GM23338 (cell line): ENCODE measurements at places on chromosomes 7 and 10. TPM values are rescaled to one million over a fixed set of nuclear protein-coding genes. Genes with fewer than 3 reads are reported as not detected.

Gene MBL2
- not detected in 2 replicates for total RNA-seq

Gene PHYHIPL
- total RNA-seq: 0.24 and 2.1 TPM in 2 replicates

Gene NOD1
- 3.8 and 7.3 TPM in 2 replicates for total RNA-seq

Gene UTF1
- 7.7 and 12.2 TPM in 2 replicates for total RNA-seq

Gene LUC7L2
- total RNA-seq: 53.1 and 57.3 TPM in 2 replicates

GRCh38 chr7:158396301-158396905 is 191.2 kb downstream of the PTPRN2 start:
- H3K36me3 ChIP-seq: no peaks in the 10 kb centered on the region
- no peak overlapping the region for H3K27ac ChIP-seq
- H3K27me3 ChIP-seq: no peaks in the 10 kb centered on the region
- H3K4me3 ChIP-seq: no peak overlapping the region
- H3K4me1 ChIP-seq: peaks cover 21% of the 10 kb centered on the region
- DNase-seq: no peak

DNA sequence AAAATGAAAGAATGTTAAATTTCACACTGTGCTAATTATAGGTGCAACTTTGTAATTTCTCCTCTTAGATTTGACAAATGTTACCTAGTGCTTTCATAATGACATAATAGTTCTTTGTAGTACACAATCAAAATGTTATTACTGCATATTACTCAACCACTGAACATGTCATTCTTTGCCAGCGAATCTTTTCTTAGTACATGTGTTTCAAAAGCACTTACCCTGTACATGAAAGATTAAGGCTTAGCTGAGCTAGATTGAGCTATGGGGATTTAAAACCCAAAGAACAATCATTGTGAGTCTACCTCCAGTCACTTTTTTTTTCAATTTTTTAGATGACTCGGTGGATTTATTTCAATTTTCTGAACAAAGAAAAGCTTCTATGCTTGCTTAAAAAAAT is 123.5 kb upstream of the FERD3L start:
- no peaks in the 10 kb centered on the region for H3K4me1 ChIP-seq
- no peak overlapping the region for H3K27ac ChIP-seq
- no peak overlapping the region for H3K4me3 ChIP-seq
- H3K36me3 ChIP-seq: no peaks in the 10 kb centered on the region
- H3K27me3 ChIP-seq: no peaks in the 10 kb centered on the region

DNA sequence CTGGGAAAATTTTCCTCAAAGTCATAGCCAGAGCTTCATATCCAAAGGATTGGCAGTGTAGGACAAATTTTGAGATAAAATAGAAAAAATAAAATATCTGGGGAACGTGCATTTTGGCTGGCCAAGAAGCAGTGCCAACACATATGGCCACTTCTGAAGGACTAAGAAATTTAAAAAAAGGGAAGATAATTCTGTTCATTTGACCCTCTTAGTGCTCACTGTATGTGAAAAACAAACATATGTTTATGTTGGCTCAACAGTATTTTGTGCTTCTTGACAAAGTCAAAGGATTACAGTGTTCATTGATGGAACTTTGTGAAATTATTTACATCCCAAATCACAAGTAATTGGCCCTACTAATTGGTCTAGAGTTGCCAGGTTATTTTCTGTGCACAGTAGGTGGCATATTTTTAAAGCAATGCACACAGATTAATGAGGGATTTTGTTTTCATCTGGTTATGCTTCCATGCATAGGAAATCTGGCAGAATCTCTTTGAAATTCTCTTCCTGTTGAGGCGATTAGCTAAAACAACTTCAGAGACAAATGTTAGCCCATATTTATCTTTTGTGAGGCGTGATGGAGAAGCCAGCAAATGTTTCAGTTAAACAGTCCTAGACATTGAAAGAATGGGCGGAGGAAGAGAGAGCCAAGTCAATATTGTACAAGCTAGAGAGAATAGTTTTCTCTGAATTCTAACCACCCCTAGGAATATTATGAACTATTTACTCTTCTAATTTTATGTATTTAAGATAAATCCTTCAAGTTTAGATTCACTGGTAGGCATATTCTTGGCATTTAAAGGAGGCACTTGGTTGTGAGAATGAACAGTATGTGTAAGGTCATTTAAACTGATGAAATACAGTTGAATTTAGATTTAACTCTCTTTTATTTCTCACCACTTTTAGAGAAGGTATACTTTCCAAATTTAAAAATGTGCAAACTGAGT is 237.7 kb upstream of the MBL2 start:
- H3K27me3 ChIP-seq: no peaks in the 10 kb centered on the region
- DNase-seq: no peak
- H3K4me1 ChIP-seq: no peaks in the 10 kb centered on the region; the same call in 1 of the 2 replicates
- no peak overlapping the region for H3K4me3 ChIP-seq
- H3K27ac ChIP-seq: no peak overlapping the region

GRCh38 chr7:106187613-106188350 is 75.7 kb upstream of the SYPL1 start:
- H3K36me3 ChIP-seq: no peaks in the 10 kb centered on the region
- H3K27ac ChIP-seq: no peak overlapping the region
- no peaks in the 10 kb centered on the region for H3K4me1 ChIP-seq
- no peak for DNase-seq
- H3K4me3 ChIP-seq: no peak overlapping the region

DNA sequence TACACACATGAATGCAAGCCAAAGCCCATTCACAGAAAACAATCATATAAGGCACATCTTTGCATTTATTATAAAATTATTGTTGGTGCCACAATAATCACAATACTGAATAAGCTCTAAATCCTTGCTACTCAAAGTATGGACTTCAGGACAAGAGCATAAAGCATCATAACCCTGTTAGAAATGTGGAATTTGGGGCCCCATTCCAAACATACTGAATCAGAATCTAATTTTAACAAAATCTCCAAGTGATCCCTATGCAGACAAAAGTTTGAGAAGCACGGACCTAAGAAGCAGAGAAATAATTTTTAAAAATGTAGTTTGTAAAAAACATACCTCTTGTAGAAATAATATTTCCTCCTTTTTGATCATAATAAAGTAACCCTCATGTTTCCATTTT is 199.2 kb downstream of the IMMP2L start:
- no peaks in the 10 kb centered on the region for H3K27me3 ChIP-seq
- peaks cover 14% of the 10 kb centered on the region; the same call in 1 of the 2 replicates for H3K4me1 ChIP-seq
- DNase-seq: no peak
- no peaks in the 10 kb centered on the region for H3K36me3 ChIP-seq
- H3K27ac ChIP-seq: no peak overlapping the region

DNA sequence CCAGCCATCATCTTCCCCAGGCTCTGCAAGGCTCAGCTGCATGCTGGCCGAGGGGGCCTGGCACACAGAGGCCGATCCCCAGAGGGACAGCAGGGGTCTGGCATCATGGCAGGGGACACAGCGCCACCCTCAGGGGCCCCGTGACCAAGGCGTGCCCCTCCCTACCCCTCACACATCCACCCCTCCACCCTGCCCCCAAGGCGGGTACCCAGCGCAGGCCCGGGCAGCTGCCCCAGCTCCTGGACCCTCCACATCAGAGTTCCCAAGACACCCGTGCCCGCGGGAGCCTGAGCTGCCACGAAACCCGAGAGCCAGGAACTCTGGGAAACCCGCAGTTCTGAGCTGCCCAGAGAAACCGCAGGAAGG is 46.5 kb upstream of the TNRC18 start:
- no peaks in the 10 kb centered on the region for H3K27me3 ChIP-seq
- peak; percentile 25 for DNase-seq
- no peaks in the 10 kb centered on the region for H3K36me3 ChIP-seq
- no peaks in the 10 kb centered on the region for H3K4me1 ChIP-seq
- H3K4me3 ChIP-seq: no peak overlapping the region
- no peak overlapping the region for H3K27ac ChIP-seq

DNA sequence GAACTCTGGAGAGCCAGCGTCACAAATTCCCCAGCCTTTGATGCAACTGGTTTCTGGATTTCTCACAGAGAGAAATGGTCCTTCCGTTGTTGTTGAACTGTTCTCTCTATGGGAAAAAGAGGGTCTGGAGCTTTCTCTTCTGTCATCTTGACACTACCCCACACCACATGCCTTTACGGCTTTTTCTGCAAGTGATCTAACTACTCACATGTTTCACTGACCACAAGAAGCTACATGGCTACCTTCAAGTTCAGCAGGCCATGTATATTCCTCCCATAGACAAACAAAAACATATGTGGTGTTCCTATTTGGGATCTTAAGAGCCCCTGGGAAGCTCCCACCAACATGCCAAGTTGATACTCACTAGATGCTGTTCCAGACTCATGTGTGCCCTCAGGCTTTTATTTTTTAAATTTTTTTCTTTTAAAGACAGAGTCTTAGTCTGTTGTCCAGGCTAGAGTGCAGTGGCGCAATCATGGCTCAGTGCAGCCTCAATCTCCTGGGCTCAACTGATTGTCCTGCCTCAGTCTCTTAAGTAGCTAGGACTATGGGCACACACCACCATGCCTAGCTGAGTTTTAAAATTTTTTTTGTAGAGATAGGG is 72.0 kb downstream of the RNF216 start:
- DNase-seq: no peak
- peaks cover 6% of the 10 kb centered on the region; the same call in 1 of the 2 replicates for H3K4me1 ChIP-seq
- H3K27me3 ChIP-seq: no peaks in the 10 kb centered on the region

DNA sequence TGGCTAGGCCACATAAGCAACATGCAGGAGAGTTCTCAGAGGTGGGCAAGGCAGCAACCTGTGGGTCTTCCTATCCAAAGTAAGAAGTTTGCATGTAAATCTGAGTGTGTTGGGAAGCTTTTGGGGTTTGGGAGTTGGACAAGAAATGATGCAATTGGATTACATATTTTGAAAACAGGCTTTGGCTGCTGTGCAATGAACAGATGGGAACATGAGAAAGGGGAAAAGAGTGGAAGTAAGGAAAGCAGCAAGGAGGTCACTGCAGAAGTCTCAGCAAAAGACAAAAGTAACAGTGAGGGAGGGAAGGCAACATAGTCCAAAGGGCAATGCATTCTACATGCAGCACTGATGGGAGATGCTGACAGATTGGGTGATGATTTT is 61.1 kb upstream of the C10orf90 start:
- no peak overlapping the region for H3K27ac ChIP-seq
- no peak overlapping the region for H3K4me3 ChIP-seq
- H3K36me3 ChIP-seq: no peaks in the 10 kb centered on the region

DNA sequence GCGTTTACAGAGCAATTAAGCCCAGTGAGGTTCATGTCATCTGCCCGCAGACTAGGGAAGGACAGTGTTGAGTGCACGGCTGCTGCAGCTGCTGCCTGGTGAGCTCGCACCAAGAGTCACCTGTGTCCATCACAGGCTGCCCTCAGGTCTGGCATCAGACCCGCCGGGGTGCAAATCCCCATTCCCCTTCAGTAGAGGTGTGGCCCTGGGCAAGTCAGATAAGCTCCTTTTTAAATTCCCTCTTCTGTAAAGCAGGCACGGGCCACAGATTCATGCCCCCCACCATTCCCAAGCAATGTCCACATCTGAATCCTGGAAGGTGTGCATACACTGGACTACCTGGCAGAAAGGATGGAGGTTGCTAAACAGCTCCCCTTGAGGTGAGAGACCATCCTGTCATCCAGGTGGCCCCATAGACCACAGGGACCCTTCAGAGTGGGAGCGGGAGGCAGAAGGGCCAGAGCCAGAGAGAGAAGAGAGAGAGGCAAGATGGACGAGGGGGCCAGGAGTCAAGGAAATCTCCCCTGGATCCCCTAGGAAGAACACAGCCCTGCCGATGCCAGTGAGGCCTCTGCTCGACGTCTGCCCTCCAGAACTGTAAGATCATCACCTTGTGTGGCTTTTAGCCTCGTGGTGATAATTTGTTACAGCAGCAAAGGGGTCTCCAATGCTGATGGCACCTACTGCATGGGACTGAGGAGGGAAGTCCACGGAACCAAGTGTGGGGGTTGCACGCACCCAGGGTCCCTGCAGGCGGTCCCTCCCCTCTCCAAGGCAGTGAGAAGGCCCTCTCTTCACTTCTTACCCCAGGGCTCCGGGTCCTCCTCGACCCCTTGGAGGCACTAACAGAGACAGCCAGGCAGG is 168.8 kb downstream of the TCERG1L start:
- H3K27ac ChIP-seq: no peak overlapping the region
- no peaks in the 10 kb centered on the region for H3K4me1 ChIP-seq
- H3K36me3 ChIP-seq: no peaks in the 10 kb centered on the region; the same call in 1 of the 2 replicates

GRCh38 chr10:5094265-5095205 is at the start of gene AKR1C3:
AKR1C3 (plus strand) TSS chr10:5094414; CDS start chr10:5094445, 31 bp downstream.
- peak; percentile 66 for DNase-seq
- peak within 1 kb of the TSS; percentile 21; the same call in 1 of the 2 replicates for H3K4me3 ChIP-seq
- no peaks in the 10 kb centered on the region for H3K27me3 ChIP-seq
- H3K4me1 ChIP-seq: 0 out of 2 replicates have a peak, but pooled peaks cover 7% of the 10 kb centered on the region
- H3K36me3 ChIP-seq: no peaks in the 10 kb centered on the region

DNA sequence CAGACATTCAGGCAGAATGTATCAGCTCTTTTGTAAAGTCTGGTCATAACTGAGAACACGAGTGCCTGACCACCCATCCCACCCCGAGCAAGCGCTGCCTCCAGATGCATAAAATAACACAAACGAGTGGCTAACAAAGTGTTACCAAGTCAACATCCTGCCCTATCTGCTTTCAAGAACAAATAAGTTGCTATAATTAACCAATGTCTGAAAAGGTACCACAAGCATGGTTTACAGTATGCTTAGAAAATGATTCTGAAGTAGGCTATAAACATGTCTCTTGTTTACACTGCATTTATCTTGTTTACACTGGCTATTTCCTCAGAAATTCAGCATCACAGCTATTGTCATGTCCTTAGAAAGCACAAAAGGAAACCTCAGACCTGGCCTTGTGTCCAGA is 49.5 kb downstream of the PIK3AP1 start:
- no peak overlapping the region for H3K27ac ChIP-seq
- no peak for DNase-seq

DNA sequence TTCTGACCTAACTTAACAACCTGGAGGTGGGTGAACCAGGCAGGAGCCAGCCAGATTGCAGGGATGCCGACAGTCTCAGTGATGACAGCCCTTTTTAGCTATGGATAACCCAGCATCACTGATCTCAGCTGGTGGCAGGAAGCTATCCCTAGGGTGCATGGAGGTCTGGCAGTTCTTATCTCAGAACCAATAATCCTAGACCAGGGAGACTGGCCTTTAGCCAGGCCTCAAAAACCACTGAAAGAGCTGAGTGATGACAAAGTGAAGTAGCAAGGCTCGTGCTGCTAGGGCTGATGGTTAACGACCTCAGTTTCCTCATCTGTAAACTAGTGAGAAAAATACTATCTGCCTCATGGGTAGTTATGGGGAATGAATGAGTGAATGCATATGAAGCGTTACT is 112.5 kb downstream of the RALA start:
- H3K4me1 ChIP-seq: peaks cover 29% of the 10 kb centered on the region
